Retinal pigment epithelial cell (primary cell): ENCODE measurements at places on chromosomes 11 and 22.

GRCh38 chr22:27972732-27973698, 54.0 kb upstream of the PITPNB start:
- no peak for DNase-seq

GRCh38 chr11:111456859-111457730, 55.1 kb downstream of the BTG4 start:
- DNase-seq, result no peak

- no peak for DNase-seq
Observed at GRCh38 chr11:34860034-34860433, 56.1 kb downstream of the APIP start.

DNA sequence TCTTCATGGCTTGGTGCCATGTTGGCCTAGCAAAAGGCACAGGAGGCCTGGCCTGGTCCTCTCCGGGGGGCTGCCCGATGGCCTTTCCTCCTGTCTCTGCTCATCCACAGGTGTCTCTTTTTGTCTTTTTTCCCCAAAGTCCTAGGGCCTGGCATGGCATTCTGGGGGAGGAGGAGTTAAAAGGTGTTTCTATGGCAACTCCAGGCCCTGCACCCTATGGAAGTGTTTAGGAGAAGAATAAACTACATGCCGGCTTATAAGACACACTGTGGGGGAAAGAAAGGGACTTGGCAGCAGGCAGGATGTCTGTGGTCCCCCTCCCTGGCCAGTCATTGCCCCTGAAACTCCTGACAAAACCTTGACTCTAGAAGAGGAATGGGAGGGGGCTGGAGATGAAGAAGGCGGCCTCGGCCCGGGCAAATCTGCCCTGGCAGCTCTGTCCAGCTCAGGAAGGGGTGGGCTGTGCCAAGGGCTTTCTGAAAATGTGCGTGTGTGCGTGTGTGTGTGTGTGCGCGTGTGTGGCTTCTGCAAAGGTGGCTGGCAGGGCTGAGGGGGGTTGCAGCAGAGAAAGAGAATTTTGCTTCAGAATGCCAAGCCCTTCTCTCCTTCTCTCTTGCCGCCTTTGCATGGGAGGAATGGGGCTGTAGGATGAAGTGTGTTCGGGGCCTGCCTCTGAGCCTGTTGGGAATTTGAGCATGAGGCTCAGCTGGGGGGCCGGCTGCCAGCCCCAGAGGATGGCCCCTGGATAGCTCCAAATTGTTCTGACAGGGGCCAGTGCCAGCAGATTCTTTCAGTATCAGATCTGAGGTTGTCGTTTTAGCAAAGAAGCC, 3.2 kb downstream of the TIMP3 start:
- no peak for DNase-seq

DNA sequence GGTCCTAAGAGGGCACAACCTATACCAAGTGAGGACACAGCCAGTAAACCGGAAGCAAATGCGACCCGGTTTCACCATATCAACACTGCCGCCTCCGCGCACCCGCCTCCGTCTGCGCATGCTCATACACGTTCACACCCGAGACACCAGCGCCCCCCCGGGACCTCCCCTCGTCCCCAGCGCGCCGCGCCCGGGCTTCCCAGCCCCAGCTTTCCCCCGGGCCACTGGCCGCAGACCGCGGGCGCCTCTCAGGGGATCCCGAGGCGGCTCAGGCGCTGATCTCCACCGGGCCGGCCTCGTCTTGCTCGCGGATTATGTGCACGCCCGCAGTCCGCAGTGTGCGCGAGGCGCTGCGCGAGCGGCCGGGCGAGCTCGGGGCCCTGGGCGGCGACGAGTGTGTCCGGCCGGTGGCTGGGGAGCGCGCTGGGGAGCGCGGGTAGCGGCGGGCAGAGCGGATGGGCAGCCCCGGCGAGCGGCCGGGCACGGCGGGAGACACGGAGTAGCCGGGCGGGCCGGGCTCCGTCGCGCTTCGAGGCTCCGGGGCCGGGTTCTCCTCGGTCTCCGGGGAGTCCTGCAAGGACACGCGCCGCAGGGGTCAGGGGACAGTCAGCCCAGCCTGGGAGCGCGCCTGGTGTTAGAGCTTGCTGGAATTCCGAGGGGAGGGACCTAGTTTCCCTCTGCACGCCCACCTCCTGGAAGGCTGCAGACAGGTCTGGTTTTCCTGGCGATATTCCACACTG, 2.0 kb downstream of the HEPN1 start:
- DNase-seq, result peak; percentile 30

GRCh38 chr11:41609511-41609910, 150.1 kb upstream of the LRRC4C start:
- no peak for DNase-seq

GRCh38 chr11:17013548-17014320, 480 bp downstream of the PLEKHA7 start:
- no peak for DNase-seq

DNA sequence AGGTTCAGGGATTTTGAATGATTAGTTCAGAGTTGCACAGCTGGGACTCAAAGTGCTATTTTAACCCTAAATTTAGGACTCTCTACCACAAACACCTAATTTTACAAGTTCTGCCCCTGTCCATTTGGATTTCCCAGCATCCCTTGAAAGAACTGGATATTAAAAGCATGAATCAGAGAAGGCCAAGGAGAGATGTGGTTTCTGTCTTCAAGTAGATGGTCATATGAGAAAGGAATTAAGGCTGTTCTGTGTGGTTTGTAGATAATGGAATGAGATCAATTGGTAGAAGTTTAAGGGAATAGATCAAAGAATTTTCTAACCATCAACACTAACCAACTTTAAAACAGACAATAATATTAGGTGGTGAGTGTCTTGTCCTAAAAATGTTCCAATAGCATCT, 106.4 kb upstream of the TENM4 start:
- DNase-seq, result no peak

GRCh38 chr11:9838961-9839360, 175.1 kb downstream of the SWAP70 start:
- DNase-seq, result no peak

DNA sequence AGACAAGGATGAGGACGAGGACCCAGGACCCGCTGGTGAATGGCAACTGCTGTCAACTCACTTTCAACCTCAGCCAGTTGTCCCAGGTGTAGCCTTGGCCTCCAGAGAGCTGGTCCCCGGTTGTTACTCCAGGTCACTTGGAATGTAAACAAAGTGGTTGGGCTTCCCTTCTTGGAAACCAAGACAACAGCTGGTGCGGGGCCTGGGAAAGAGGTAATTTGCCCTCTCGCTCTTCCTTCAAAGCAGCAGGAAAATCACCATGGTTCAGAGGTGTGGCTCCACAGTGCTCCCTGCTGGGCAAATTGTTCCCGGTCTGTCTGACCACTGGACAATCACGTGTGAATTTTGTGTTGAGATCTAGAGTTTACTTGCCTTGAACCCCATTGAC, 15.0 kb downstream of the SLC1A2 start:
- DNase-seq, result no peak

- no peak for DNase-seq
Observed at GRCh38 chr11:94218372-94218771, 86.0 kb upstream of the IZUMO1R start.

- no peak for DNase-seq
Observed at GRCh38 chr11:106131998-106132397, 54.5 kb downstream of the AASDHPPT start.

GRCh38 chr22:17971711-17972110, 52.6 kb downstream of the MICAL3 start:
- no peak for DNase-seq

- no peak for DNase-seq
Observed at GRCh38 chr22:19066531-19067271, 55.5 kb downstream of the DGCR2 start.

DNA sequence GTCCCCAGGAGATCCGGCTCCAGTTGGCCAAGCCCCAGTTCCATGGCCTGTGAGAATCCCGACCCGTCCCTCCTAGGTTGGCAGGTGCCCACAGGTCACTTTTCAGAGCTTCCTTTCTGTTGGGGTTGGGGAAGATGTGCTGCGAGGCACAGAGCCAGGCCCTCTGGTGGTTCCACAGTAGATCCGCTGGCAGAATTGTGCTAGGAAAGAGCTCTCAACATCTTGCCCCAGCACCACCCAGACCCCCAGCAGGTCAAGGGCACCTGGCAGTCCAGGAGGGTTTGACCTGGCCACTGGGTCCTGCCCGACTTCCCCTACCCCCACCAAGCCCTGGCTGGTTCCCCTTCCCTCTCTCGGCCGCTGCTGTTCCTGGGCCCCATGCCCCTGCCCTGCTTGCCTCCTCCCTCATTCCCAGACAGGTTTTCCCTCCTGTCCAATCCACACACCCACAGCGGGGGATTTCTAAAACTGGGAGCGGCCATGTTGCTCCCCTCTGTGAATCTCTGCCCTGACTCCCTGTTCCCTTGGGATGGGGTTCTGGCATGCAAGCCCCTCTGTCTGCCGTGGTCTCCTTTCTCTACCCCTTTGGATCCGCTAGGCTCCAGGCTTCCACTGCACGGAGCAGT, 26.2 kb upstream of the GCAT start:
- DNase-seq, result no peak

- no peak for DNase-seq
Observed at GRCh38 chr11:105613183-105613582, 3.3 kb downstream of the GRIA4 start.

DNA sequence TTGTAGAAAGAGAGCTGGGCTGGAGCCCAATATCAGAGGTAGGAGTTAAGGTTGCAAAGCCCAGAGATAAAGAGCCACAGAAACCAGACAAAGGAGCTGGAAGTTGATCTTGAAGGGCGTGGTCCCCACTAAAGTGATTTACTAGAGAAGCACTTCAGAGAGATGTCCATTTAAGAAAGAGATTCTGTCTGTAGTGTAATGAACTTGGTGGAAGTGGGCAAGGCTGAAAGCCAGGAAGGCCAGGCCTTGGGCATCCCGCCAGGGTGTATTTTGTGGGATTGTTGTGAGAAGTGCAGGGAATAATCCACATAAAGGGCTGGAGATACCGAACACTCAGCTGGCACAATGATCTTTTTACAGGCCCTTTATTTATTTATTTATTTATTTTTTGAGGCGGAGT, 1398.8 kb downstream of the TBC1D22A start:
- no peak for DNase-seq

- no peak for DNase-seq
Observed at GRCh38 chr22:25876871-25877270, 134.9 kb downstream of the MYO18B start.

- DNase-seq, result peak; percentile 92
Observed at GRCh38 chr22:17969701-17970113, 54.7 kb downstream of the MICAL3 start.

DNA sequence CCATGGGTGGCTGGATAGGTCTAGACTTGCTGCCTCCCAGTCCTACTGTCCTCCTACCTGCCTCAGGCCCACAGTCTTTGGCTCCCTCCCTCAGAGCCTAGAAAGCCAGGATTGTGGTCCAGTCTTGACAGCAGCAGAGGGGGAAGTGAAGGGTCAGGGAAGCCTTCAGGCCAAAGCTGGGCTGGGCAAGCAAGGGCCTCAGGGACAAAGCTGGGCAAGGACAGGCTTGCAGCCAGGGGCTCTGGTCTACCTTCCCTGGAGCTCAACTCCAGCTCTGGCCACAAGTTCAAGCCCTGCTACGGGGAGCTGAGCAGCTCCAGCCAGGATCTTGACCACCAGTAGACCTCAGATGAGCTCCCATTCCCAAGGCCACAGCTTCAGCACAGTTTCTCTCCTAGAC, 14.9 kb downstream of the LMO1 start:
- no peak for DNase-seq

- no peak for DNase-seq
Observed at GRCh38 chr11:8532475-8532874, 61.6 kb downstream of the STK33 start.

DNA sequence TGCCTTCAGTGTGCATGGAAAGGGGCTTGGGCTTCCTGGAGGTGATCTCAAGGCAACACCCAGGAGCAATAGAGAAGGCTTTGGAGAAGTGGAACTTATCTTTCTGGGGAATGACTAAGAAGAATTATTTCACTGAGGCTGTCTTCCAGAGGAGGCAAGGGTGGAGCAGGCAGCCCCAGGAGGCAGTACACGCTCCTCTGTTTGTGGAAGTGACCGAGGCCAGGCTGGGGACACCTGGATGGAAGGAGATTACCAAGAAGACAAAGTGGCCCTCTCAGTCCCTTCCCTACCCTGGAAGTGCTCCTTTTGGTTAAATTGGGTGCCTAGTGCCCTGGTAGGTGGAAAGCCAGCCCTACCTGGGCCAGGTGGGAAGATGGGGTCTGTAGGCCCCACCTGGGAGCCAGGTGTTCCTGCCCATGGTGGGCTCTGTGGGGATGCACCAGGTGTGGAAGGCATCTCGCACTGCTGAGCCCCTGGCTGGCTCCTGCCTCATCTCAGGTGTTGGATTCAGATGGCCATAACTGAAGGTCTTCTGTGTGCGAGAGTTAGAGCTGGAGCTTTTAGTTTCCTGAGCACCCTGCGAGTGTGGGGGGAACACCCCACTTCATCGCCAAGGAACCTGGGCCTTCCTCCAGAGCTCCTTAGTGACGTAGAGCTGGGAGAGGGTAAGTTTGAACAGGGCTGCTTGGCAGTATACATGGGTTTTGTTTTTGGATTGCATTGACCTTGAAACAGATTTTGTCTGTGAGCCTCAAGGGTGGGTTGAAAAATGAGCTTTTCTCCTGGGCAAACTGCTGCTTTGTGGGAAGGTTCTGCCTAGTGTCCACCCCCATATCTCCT, 46.1 kb downstream of the MICAL2 start:
- DNase-seq, result no peak

GRCh38 chr22:48599346-48599745, 1228.3 kb downstream of the BRD1 start:
- DNase-seq, result no peak

DNA sequence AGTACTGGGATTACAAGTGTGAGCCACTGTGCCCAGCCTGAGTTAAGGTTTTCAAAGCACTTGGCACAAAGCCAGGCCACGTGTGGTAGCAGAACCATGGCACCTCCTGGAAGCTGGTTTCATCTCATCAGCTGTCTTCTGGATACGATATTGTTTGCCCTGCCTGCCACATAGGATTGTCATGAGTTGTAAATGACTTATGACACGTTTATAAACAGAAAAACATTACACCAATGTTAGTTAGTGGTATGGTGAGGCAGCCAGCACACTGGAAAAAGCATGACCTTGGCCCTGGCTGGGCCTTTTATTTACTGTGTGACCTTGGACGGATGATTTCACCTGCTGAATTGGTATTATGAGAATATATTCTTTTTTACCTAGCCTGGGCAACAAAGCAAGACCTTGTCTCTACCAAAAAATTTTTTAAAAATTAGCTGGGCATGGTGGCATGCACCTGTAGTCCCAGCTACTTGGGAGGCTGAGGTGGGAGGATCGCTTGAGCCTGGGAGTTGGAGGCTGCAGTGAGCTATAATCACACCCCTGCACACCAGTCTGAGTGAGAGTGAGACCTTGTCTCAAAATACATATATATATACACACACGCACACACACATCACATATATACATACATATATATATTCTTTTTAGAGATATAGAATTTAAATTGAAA, 24.0 kb upstream of the MYH9 start:
- no peak for DNase-seq

GRCh38 chr11:103586756-103587155, 449.7 kb upstream of the DDI1 start:
- DNase-seq, result peak; percentile 44

- no peak for DNase-seq
Observed at GRCh38 chr11:125452125-125452470, 44.0 kb downstream of the FEZ1 start.
